SK-N-DZ (cell line): ENCODE measurements at places on chromosomes 3 and 15.

GRCh38 chr3:166425900-166426611, 588.8 kb upstream of the BCHE start:
- no peak for DNase-seq

- DNase-seq, result no peak
Observed at GRCh38 chr3:106401666-106402490, 533.1 kb upstream of the CBLB start.

- DNase-seq, result no peak
Observed at GRCh38 chr3:18853269-18853668, 295.0 kb upstream of the KCNH8 start.

- no peak for DNase-seq
Observed at GRCh38 chr3:185846037-185846436, 21.2 kb upstream of the IGF2BP2 start.

- DNase-seq, result no peak
Observed at GRCh38 chr15:98582900-98583554, 65.3 kb upstream of the IGF1R start.

GRCh38 chr3:51712038-51712420, 5.2 kb downstream of the GRM2 start:
- DNase-seq, result no peak

- DNase-seq, result no peak
Observed at GRCh38 chr15:64030123-64030522, 16.2 kb downstream of the DAPK2 start.

DNA sequence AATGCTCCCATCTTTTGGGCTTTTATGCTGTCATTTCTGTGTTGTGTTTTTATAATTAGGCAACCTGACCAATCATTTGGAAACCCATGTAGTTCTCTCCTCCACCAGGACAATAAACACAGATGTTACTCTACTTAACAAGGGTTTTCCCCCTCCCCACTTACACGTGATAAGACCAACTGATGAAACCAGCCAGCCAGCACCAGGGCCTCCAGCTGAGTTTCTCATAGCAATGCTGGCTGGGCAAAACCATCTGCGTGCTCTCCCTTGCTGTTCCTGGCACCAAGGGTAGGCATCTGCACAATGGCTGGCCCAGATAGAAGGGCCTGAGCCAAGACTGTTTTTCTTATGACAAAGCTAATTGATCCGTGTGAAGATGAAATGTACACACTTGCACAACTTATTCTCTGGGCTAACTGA, 310.4 kb downstream of the PLCL2 start:
- no peak for DNase-seq

DNA sequence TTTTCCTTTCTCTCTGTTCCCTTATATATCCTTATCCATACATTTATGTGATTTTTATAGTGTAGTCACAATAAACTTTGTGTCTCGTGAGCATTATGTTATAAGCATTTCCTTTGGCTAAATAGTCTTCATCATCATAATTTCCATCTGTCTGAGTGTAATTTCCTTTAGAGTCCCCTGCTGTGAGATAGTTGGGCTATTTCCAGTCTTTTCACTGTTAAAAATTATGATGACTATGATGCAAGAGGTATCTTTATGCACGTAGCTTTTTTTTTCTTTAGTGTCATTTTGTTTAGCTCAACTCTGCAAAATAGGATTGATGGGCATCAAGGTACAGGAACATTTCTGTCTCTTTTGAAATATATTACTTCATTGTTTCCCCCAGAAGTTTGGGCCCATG, 26.9 kb upstream of the CA12 start:
- no peak for DNase-seq

DNA sequence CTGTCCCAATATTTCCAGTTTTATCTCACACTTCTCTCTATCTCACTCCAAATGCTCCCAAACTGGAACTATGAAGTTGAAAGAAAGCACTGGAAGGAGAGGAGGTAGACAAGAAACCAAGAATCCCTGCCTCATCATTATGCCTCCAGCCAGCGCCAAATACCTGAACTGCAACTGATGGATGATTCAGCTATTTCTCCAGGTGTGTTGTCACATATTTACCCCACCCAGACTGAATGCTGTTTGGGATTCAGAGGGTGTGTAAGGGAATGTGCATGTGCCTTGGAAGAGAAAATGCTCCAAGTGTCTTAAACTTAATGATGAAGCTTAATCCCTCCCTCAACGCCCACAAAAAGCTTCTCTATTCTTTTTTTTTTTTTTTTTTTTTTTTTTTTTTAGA, 269.5 kb upstream of the ATP11B start:
- DNase-seq, result no peak

DNA sequence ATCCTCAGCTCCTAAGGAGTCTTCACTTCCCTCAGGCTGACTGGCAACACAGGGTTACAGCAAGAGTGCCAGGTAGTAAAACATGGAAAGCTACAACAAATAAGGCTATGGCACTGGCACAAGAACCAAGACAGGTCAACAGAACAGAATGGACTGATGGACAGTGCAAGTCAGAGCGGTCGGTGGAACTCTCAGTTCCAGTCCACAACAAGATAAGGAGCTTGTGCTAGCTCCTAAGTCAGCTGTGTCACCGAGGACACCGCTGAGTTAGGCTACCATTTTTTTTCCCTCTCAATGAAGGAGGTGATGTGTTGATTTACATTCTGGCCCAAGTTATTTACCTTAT, 55.9 kb upstream of the LIMD1 start:
- no peak for DNase-seq

DNA sequence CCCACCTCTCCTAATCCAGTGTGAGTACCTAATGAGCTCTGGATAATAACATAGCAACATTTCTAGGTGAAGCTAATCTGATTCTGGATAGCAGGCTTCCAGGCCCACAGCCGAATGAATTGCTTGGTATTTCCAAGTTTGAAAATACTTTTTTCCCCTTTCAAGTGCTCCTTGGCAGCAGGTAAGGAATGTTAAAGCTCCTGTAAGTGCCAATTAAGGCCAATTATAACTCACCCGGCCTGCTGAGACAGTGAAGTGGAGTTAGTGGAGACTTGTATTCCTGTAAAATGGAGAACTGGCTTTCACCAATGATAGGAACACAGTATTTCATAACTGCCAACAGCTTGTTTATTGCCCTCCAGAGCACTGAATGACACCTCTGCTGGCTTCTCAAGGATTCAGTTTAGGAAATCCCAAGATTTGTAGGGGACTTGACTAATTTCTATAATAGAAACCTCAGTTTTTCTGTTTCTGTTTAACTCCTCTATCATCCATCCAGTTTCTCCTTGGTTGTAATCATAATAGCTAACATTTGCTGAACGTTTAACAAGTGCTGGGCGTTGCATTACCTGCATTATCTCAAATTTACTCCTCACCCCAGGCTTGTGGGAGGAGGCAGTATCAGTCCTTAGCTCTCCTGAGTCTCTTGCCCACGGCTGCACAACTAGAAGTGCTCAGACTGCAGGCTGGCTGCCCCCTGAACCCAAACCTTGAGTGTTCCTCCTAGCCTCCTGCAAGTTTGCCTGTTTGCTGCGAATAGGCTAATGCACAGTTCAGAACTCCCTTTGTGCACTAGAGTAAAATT, 52.7 kb upstream of the SCAANT1 start:
- DNase-seq, result peak; percentile 34

DNA sequence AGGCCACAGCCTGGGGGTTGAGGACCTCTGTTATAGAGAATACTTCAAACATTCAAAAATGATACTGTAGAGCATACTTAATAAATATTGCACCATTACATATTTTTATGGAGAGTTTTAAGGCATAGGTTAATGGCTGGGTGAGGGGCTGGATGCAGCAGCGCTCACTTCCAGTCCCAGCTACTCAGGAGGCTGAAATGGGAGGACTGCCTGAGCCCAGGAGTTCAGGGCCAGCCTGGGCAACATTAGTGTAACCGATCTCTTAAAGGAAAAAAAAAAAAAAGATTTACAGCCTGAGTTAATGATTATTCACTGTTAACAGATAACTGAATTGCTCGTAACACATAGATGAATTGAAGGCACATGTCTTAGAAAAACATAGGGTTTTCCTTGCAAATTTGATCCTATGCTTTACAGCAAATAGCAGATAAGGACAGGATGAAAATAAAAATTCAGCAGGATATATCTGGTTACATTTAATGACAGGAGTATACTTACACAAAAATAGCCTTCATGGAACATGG, 282.9 kb downstream of the TBC1D5 start:
- DNase-seq, result no peak

- no peak for DNase-seq
Observed at GRCh38 chr15:77819048-77819850, 186.5 kb upstream of the LINGO1 start.

- DNase-seq, result no peak
Observed at GRCh38 chr15:55372701-55373440, 35.3 kb downstream of the CCPG1 start.

DNA sequence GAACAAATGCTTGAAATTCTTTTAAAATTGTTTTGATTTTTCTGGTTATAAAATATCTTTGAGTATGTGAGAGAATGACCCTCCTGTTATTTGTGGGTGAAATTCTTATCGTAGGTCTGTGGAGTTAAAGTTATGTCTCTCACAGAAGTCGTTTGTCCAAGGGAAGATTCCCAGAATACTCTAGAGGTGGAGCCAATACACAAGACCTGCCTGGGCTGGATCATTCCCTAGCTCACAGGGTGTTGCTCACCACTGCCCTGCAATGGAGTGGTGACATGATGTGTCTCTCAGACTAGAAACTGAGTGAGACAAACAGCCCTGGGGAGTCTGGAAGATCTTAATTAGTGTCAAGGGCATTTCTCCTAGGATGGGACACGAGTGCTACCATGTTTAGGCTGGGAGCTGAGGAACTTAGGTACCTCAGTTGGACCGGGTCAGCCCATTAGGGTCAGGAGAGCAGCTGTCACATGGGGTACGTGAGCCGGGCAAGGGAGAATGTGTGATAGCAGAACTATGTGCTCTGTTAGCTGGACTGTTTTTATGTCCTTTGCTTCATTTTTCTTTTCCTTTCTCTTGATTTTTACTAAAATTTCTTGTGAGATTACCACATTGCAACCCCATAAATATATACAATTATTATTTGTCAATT, 53.6 kb upstream of the MYO5C start:
- peak; percentile 12 for DNase-seq

DNA sequence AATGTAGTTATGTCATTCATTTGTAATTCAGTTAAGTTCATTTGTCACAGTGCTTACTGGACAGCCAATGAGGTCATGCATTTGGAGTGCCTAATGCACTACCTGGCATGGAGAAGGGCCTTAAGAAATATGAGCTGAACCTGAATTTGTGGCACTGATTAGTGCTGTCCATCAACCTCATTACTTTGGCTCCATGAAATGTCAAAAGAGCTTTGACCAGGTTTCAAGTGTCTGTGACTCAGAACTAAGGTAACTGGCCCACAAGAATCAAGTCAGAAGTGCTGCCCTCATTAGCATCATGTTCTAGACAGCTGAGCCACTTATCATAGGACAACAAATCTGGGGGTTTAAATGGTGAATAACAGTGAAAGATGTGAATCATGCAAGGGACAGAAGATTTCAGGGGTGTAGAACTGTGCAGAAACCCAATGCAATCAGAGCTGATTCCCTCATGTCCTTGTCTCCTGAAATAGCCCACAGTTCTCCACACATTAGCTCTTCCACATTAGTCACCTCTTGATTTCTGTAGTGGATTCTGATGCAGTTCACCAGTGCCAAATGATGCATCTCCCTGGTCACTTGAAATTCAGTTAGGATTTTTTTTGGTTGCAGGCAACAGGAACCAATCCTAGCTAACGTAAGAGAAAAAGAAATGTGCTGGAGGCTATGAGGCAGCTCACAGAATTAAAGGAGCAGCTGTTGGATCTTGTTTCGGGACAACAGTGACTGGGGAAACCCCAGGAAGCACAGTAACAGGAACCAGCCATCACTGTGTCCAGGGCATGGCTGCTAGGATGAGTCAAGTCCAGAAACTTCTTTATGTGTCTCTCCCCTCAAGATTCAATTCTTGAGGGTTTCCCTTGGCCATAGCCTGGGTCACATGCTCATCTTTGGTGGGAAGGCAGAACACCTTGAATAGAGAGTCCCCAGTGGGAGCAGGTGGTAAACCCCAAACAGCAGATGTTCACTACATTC, 38.7 kb downstream of the CHST2 start:
- DNase-seq, result no peak

- DNase-seq, result no peak
Observed at GRCh38 chr3:194389269-194389668, 9.8 kb downstream of the GP5 start.

- DNase-seq, result no peak
Observed at GRCh38 chr15:34314491-34315490, 22.8 kb downstream of the SLC12A6 start.
